ENCODE measurements at places on chromosomes 2 and 18. TPM values are rescaled to one million over a fixed set of nuclear protein-coding genes. Genes with fewer than 3 reads are reported as not detected.

DNA sequence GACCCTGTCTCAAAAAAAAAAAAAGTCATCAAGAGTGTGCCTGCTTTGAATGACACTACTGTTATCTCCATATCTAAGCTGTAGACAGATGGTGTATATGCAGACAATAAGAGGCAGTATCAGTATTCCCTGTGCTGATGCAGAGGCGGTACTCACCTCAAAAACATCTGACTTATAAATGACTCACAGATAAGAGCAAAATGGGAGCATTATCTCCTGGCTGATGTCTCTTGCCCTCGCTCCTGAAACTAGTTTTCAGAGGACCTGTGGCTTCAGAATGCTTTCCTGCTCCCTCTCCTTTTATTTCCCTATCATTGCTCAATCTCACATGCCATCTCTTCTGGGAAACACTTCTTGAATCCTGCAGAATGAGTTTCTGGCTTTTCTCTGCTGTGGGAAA is 289.6 kb downstream of the PTPRM start:
- DNase-seq = no peak

DNA sequence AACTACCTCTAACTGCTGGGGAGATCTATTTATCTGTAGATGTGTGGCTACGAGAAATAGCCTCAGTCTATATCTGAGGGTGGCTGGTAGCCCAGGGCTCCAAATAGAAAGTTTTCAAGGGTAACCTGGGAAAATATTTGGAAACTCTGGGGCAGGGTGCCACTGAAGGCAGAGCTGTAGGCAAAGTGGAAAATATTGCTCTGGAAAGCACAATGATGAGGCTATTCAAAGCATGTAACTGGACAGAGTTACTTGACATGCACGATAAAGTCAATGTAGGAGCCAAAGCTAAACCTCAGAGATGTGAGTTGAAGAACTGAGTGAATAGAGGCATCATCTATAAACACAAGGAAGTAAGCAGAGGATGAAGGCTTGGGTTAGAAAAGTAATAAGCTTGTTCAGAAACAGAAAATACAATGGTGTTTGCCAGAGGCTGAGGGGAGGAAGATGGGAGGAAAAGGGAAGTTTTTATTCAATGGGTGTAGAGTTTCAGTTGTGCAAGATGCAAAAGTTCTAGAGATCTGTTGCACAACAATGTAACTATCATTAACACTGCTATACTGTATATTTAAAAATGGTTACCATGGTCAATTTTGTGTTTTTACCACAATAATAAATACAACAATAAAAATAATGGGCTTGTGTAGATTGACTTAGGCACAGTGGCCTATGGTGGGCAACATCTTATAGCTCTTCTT is 171.6 kb downstream of the MBD2 start:
- DNase-seq = no peak

DNA sequence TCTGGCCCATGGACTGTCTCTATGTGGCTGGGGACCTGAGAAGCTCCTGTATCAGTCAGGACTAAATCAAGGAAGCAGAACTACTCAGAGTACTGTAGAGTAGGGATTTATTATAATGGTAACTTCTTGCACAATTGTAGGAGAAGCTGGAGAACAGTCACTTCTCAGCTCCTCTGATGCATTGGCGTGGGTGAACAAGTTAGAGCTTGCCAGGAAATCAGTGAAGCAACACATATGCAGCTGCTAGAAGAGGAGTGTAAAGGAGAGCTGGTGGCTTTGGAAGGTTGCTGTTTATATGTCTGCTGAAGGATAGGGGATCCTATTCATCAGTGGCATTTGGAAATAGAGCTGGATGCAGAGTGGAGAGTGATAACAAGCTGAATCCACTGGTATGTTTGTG is 215.5 kb upstream of the CWC22 start:
- DNase-seq = no peak

DNA sequence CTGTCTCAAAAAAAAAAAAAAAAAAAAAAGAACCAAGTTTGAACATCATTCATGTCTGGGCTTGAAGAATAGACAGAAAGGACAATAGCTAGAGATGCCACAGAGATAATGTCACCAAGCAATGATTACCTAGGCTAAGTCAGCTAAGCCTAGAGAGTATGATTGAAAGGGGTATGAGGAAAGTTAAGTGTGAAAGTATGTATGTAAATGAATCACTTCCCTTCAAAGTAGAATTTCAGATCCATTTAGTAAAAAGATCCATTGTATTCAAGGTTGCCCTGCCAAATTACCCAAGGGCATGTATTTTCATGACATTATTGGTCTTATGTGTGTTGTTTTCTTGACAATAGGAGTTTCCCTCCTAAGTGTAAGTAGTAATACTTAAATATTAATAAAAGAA is 34.1 kb upstream of the SLC39A10 start:
- no peak for DNase-seq

- no peak for DNase-seq
Observed at GRCh38 chr2:196335221-196335634, 163.8 kb upstream of the STK17B start.

- no peak for DNase-seq
Observed at GRCh38 chr2:106561803-106562202, 74.6 kb downstream of the CD8B2 start.

DNA sequence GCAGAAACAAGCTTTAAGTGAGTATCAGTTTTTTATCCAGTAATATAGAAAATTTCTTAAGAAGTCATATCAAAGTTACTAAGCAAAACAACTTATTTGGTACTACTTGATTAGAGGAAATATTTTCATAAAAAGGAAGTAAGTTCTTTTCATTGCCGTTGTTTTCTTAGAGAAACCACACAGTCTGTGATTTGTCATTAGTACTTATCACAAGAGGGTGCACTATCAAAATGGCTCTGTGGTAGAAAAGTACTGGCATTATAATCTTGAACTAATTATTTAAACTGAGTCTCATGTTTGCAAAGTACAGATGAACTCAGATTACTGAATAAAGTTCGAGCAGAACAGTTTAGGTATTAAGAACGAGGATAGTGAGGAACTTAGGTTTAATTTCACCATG is 93.4 kb downstream of the IKZF2 start:
- no peak for DNase-seq

DNA sequence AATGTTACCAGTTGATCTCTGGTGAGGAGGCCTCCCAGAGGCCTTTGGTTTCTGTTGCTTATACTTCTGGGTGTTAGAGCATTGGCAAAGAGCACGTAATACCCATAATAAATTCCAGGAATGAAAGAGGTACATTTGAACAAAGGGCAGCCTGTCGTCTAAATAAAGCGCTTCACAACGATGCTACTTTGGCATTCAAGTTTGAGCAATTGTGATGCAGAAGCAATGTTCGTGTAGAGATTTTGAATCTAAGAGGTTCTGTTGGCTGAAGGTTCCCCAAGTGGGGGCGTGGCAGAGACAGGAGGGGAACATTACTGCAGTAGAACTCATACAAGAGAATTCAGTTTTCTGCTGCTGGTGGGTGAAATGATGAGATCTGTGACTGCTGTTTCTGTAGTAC is 27.8 kb downstream of the ZNF532 start:
- no peak for DNase-seq

NGEF gene
- polyA plus RNA-seq = 3.5 TPM

GAREM1 gene
- polyA plus RNA-seq = 33.1 TPM

FSIP2 gene
- 2.9 TPM for polyA plus RNA-seq

GAL3ST2 gene
- 0.16 TPM for polyA plus RNA-seq
